Endodermal cell (in vitro differentiated cells): ENCODE measurements at places on chromosomes 16 and 17.
A peak's percentile ranks its signal among the peaks of the same experiment; 100 is the strongest.

DNA sequence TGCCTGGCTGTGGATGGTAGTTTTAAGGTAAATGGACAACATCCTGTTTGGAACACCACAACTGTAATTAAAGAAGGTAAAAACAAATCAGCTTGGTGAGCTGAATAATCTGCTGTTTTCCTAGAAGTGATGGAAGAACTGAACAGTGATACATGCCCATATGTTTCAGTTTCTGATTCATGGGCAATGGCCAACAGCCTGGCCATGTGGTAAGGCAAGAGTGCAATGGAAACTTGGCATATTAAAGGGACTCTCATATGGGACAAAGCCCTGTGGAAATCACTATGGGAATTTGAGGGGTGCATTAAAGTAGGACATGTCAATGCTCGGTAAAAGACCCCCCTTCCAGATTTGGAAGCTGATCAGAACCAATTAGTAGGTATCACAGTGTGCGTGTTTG lies 37.8 kb downstream of the IKZF3 start:
- H3K27ac ChIP-seq: no peak overlapping the region
- H3K4me1 ChIP-seq: no peaks in the 10 kb centered on the region
- no peak overlapping the region for H3K4me3 ChIP-seq
- no peak for DNase-seq

DNA sequence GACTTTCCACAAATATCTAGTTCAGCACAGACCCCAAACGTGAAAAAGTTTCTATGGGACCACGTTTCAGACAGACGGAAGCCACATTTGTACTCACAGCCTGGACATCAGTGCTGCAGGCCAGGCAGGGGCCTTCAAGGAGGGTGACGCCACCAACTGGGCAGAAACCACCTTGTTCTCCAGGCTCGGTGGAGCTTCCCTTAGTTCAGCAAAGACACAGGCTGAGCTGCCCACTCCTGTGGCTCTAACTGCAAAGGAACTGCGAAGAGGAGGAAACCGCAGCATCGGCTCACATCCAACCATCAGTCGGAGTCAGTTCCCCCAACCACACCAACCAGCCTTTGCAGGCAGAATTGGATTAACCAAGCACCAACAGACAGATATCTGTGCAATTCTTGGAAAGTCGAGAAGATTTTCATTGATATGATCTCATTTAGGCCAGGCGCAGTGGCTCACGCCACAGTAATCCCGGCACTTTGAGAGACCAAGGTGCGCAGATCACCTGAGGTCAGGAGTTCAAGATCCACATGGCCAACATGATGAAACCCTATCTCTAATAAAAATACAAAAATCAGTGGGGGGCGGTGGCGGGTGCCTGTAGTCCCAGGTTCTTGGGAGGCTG lies 73.3 kb upstream of the CNEP1R1 start:
- no peak overlapping the region for H3K27ac ChIP-seq
- H3K27me3 ChIP-seq: no peaks in the 10 kb centered on the region
- no peaks in the 10 kb centered on the region for H3K4me1 ChIP-seq
- peak; percentile 65 for DNase-seq
- H3K36me3 ChIP-seq: no peaks in the 10 kb centered on the region
- no peak overlapping the region for H3K4me3 ChIP-seq

GRCh38 chr16:51569203-51569931 lies 418.3 kb upstream of the SALL1 start:
- H3K27ac ChIP-seq: no peak overlapping the region
- no peak overlapping the region for H3K4me3 ChIP-seq
- H3K4me1 ChIP-seq: no peaks in the 10 kb centered on the region
- no peak for DNase-seq
- no peaks in the 10 kb centered on the region for H3K36me3 ChIP-seq

DNA sequence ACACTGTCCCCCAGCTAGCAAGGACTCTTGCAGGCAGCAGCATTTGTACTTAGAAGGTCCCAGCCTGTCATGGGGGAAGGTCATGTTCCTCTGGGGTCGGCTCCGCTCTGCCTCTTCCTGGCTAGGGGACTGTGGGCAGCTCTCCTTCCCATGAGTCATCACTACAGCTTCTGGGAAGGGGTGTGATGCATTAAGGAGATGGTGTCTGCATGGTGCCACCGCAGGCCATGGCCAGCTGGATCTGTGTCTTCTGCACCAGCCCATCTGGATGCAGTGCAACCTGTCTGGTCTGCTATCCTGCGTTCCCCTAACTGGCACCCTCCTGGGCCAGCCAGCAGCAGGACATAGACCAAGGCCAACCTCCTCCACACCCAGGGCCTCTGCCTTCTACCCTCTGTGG lies 6.3 kb downstream of the STARD3 start:
- H3K4me3 ChIP-seq: no peak overlapping the region
- H3K36me3 ChIP-seq: no peaks in the 10 kb centered on the region
- H3K27ac ChIP-seq: no peak overlapping the region
- DNase-seq: no peak
- no peaks in the 10 kb centered on the region for H3K27me3 ChIP-seq
- H3K4me1 ChIP-seq: peaks cover 6% of the 10 kb centered on the region

GRCh38 chr17:66963909-66964771 lies at the start of gene CACNG4:
TSS of gene CACNG4 (plus strand) at chr17:66964707. CDS start at chr17:66964912, 205 bp downstream.
- H3K27ac ChIP-seq: peak within 1 kb of the TSS; percentile 93
- no peaks in the 10 kb centered on the region for H3K4me1 ChIP-seq
- H3K36me3 ChIP-seq: no peaks in the 10 kb centered on the region

DNA sequence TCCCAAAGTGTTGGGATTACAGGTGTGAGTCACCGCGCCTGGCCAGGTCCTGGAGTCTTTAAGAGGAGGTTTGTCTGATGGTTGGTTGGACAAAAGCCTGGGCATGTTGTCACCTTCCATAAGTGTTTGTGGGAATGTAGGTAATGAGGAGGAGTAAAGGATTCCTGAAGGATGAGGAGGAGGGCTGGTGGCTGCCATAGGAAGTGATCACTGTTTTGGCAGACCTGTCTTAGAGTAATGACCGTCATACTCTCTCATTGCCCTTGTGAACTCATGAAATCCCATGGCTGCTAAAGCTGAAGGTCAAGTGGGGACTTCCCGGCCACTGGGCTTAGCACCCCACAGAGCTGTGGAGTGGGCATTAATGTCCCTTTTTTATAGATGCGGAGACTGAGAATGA lies 40.5 kb downstream of the TENT4B start:
- no peak overlapping the region for H3K27ac ChIP-seq
- no peaks in the 10 kb centered on the region for H3K27me3 ChIP-seq
- no peaks in the 10 kb centered on the region for H3K4me1 ChIP-seq
- H3K36me3 ChIP-seq: no peaks in the 10 kb centered on the region
- peak; percentile 55 for DNase-seq
- no peak overlapping the region for H3K4me3 ChIP-seq

DNA sequence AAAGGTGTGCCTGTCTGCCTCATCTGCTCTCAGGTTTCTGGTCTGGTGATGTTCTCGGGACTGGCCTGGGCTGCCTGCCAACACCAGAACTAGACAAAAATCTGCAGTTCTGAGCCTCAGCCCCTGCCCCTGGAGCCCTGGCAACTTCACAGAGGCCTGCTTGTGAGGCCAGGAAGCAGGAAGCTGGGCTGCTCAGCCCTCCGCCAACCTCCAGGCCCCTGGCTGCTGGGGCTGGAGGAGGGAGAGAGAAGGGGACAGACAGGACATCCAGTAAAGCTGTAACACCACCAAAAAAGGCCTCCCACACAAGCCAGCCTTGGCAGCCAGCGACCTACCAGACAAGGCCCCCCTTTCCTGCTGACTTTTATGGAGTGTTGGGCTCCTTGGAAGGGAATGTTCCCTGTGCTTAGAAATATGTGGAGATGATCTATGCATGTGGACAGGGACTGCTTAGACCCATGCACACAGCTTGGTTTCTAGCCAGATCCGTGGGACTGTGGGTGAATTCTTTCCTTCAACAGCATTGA lies 157.6 kb downstream of the XYLT1 start:
- H3K27ac ChIP-seq: no peak overlapping the region
- H3K27me3 ChIP-seq: no peaks in the 10 kb centered on the region
- no peak overlapping the region for H3K4me3 ChIP-seq

- H3K27me3 ChIP-seq: no peaks in the 10 kb centered on the region
- H3K4me3 ChIP-seq: no peak overlapping the region
- no peak overlapping the region for H3K27ac ChIP-seq
- DNase-seq: no peak
- H3K36me3 ChIP-seq: peaks cover 19% of the 10 kb centered on the region
- H3K4me1 ChIP-seq: peaks cover 9% of the 10 kb centered on the region
These were observed 50.2 kb upstream of the SLC12A3 start for GRCh38 chr16:56814537-56815432.

DNA sequence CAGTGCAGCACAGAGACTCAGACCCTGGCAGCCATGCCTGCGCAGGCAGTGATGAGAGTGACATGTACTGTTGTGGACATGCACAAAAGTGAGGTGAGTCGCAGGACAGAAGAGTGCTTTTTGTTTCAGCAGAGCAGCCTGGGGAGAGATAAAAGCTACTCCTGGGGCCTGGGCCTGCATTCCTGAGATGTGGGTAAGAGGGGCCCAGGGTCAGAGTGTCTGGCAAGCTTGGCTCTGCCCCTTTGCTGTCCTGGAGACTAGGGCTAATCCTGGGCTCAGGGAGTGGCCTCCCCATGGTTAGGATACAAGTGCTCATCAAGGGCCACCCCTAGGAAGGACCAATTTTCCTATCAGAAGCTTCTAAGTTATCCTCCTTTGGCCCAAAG lies 4.8 kb upstream of the ERBB2 start:
- H3K27ac ChIP-seq: peak overlapping the region; percentile 85
- no peaks in the 10 kb centered on the region for H3K36me3 ChIP-seq
- DNase-seq: peak; percentile 77
- no peaks in the 10 kb centered on the region for H3K27me3 ChIP-seq
- H3K4me1 ChIP-seq: peaks cover 12% of the 10 kb centered on the region

- no peak for DNase-seq
- H3K36me3 ChIP-seq: peaks cover 4% of the 10 kb centered on the region
- no peaks in the 10 kb centered on the region for H3K27me3 ChIP-seq
- no peak within 1 kb of the TSS for H3K27ac ChIP-seq
- H3K4me3 ChIP-seq: no peak within 1 kb of the TSS
These were observed at the start of gene EVI2B for GRCh38 chr17:31313982-31314781. TSS of gene EVI2B (minus strand) at chr17:31314054. CDS start at chr17:31305609, 8,445 bp downstream.

- DNase-seq: no peak
- no peaks in the 10 kb centered on the region for H3K27me3 ChIP-seq
- no peak overlapping the region for H3K4me3 ChIP-seq
- H3K27ac ChIP-seq: peak overlapping the region; percentile 38
- H3K4me1 ChIP-seq: peaks cover 4% of the 10 kb centered on the region
- peaks cover 83% of the 10 kb centered on the region for H3K36me3 ChIP-seq
These were observed 62.2 kb downstream of the NXN start for GRCh38 chr17:917391-917811.

DNA sequence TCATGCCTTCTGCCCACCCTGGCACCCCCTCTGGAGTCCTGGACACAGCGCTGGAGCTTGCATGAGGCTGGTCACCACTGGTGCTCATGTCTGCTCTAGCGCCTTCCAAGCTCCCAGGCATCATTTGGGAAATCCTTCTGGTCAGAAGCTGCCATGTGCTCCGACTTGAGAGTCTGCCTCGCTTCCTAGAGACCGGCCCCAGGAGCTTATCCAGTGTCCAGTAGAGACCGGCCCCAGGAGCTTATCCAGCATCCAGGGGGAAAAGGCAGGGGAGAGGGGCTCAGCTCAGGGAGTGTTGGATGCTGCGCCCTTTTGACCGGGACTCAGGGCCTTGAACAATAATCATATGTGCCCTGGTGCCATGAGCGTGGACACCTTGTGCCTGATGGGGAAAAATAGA lies 106.3 kb downstream of the RAP1GAP2 start:
- peaks cover 4% of the 10 kb centered on the region for H3K36me3 ChIP-seq
- H3K27me3 ChIP-seq: no peaks in the 10 kb centered on the region
- H3K4me3 ChIP-seq: no peak overlapping the region

DNA sequence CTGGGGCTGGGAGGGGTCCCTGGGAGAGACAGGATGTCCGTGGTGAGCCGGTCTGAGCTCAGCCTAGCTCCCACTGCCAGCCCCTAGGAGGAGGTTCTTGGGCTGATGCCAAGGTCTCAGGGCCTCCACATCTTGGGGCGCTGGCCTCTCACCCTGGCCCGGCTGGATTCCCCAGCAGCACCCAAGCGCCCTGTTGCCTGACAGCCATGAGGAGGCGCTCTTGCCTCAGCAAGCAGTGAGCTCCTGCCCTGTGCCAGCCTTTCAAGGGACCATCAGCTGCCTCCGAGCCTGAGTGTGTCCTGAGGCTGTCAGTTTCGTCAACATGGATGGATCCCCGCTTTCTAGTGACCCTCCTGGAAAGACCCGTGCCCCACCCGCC lies 234.9 kb upstream of the CIBAR2 start:
- peak; percentile 86 for DNase-seq
- H3K36me3 ChIP-seq: no peaks in the 10 kb centered on the region
- no peak overlapping the region for H3K27ac ChIP-seq
- H3K4me1 ChIP-seq: no peaks in the 10 kb centered on the region

- H3K36me3 ChIP-seq: peaks cover 79% of the 10 kb centered on the region
- no peaks in the 10 kb centered on the region for H3K4me1 ChIP-seq
- H3K27ac ChIP-seq: no peak overlapping the region
- no peak for DNase-seq
These were observed 16.6 kb downstream of the COPS3 start for GRCh38 chr17:17264430-17264829.

GRCh38 chr17:67637901-67638641 lies 79.7 kb upstream of the NOL11 start:
- no peaks in the 10 kb centered on the region for H3K27me3 ChIP-seq
- DNase-seq: no peak
- no peak overlapping the region for H3K27ac ChIP-seq
- no peak overlapping the region for H3K4me3 ChIP-seq
- H3K36me3 ChIP-seq: peaks cover 2% of the 10 kb centered on the region
- H3K4me1 ChIP-seq: no peaks in the 10 kb centered on the region

GRCh38 chr16:30837904-30838303 lies 50.9 kb upstream of the ZNF629 start:
- no peak overlapping the region for H3K4me3 ChIP-seq
- no peak for DNase-seq
- peaks cover 19% of the 10 kb centered on the region for H3K4me1 ChIP-seq
- peaks cover 8% of the 10 kb centered on the region for H3K36me3 ChIP-seq
- no peak overlapping the region for H3K27ac ChIP-seq

DNA sequence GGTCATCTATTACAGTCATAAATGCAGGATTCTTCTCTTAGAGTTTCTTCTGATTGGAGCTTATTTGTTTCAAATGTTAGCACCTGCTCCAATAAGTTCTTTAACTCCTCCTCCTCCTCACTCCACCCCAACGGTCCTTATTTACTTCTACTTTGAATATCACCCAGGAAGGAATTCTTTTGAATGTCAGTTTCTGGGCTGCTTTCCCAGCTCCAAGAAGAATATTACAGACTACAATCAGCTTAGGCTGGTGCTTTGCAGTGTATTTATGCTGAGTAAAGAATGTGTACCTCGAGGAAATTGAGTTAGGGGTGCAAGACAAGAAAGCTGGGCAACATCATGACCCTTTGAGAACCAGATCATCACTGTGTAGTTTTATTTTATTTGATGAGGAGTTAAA lies 30.8 kb downstream of the MAP3K3 start:
- H3K27me3 ChIP-seq: no peaks in the 10 kb centered on the region
- H3K4me3 ChIP-seq: no peak overlapping the region
- H3K27ac ChIP-seq: no peak overlapping the region
- DNase-seq: no peak
- H3K36me3 ChIP-seq: peaks cover 23% of the 10 kb centered on the region
- H3K4me1 ChIP-seq: no peaks in the 10 kb centered on the region
